Effector CD8-positive, alpha-beta T cell (primary cell): ENCODE measurements at places on chromosomes 12 and 14.

GRCh38 chr12:107361970-107362369 is 268.6 kb upstream of the CRY1 start:
- DNase-seq = no peak

DNA sequence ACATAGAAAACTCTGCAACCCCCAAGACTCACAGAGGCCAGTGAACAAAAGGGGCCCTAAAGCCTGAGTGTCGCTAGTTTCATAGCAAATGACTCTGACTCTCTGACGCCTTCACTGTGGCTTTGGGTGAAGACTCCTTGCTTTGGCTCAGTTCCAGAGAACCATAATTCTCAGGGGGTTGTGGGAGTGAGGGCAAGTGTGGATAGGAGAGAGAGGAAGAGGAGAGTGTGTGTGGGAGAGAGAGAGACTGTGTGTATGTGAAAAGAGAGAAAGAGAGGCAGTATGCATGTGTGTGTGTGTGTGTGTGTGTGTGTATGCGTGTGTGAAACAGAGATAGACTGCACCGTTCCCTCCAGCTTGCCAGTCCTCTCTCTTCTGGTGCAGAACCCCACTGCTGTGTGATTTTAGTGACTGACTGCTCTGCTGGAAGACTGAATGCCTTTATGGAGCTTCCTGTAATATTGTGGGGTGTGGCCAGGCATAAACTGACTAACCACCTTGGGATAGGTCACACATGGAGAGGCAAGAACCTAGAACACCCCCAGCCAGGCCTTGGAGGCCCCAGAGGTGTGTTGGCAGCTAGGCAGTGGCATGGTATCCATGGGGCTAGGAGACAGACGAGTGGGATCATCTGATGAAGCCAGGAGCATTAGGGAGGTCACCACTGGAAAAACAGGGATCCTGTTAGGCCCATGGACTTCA is 45.9 kb upstream of the STXBP6 start:
- DNase-seq = no peak

DNA sequence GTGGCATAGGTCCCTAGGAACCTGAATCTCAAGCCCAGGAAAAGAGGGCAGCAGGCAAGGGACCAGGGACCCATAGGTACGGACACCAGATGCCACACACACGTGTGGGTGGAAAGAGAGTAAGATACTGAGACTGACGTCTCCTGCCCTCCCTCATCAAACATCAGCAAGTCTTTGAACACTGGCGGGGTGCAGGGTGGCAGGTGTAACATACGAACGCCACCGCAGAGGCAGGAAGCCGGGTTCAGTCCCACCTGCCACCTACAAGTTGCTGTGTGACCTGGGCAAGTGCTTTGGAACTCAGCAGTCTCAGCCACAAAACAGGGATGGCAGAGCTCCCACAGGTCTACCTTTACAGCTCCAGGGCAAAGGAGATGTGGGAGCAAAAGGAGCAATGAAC is 11.1 kb downstream of the ACTN1 start:
- DNase-seq = peak; percentile 56

DNA sequence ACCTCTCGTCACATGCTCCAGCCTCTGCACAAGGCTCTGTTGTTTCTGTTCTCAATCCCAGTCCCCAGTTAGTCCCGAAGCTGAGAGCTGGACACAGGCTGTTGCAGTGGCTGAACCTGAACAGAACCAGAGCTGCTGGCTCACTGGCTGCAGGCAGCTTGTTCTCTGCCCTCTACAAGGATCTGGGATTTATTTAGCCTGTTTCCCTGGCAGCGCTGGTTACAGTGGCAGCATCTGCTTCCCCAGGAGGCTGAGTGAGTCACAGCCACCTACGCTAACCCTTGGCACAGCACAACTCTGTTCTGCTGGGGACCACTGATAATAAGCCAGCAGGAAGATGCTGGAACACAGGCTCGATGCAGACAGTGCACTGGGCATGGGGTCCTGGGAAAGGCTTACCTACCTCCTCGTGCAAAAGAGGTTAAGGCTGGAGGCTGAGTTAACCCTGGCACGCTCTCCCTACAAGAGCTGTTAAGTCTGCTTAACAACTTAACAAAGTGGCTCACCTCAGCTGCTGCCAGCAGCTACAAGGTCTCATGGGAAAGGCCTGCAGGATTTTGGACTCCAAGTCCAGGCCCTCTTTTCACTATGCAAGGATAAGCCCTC is 299.6 kb downstream of the PCNX1 start:
- no peak for DNase-seq

DNA sequence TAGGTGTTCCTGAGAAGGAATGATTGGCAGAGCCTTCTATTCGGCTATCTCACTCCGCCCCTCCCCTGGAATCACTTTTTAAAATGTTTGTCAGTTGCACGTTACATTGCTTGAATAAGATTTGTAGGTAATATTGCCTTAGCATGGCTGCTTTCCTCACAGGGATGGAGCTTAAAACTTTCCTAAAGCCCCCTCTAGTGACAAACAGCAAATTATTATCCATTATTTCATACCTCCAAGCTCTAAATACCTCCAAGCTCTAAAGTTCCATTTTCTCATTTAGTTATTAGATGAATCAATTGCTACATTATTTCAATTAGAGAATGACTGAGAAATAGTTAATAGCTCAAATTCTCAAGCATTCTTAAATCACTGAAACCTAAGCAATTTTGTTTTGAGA is 5.1 kb upstream of the SPATA7 start:
- no peak for DNase-seq

GRCh38 chr12:101857043-101857558 is 20.3 kb upstream of the DRAM1 start:
- no peak for DNase-seq

- no peak for DNase-seq
These were observed 4.6 kb upstream of the SBNO1 start for GRCh38 chr12:123369229-123369628.

- DNase-seq = no peak
These were observed 27.5 kb upstream of the HNF1A start for GRCh38 chr12:120950807-120951206.

DNA sequence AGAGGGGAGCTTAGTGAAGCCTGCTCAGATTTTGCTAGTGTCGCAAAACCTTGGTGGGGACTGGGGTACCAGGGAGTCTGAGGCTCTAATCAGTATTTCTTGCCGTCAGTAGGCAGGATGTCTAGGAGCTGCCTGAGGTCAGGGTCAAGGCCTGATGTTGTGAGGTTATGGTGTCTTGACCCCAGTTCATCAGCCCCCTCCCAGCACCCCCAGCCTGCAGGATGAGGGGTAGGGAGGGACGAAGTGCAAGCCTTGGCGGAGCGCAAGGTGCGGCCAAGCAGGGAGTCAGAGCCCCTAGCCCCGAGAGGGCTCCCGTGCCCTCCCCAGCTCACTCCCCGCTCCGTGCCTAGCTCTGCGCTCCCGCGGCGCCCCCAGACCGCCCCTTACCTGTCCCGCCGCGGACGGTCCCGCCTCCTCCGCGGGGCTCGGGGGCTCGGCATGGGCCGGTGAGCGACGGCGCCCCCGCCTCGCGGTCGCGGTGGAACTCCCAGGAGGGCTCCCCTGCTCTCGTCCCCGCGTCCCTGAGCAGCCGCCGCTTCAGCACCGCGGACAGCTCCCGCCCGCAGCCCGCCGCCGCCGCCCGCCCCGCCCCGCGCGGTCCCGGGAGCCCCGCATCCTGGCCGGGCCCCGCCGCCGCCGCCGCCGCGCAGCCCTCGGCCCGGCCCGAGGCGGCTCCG is 347 bp downstream of the SYNDIG1L start:
- peak; percentile 12 for DNase-seq

GRCh38 chr12:61821381-61821780 is 438.8 kb upstream of the USP15 start:
- no peak for DNase-seq

- DNase-seq = no peak
These were observed 37.7 kb downstream of the CCDC177 start for GRCh38 chr14:69536971-69537370.

- DNase-seq = no peak
These were observed 601 bp downstream of the MDGA2 start for GRCh38 chr14:47674543-47675465.

GRCh38 chr12:5444520-5444919 is 12.6 kb downstream of the NTF3 start:
- DNase-seq = no peak

DNA sequence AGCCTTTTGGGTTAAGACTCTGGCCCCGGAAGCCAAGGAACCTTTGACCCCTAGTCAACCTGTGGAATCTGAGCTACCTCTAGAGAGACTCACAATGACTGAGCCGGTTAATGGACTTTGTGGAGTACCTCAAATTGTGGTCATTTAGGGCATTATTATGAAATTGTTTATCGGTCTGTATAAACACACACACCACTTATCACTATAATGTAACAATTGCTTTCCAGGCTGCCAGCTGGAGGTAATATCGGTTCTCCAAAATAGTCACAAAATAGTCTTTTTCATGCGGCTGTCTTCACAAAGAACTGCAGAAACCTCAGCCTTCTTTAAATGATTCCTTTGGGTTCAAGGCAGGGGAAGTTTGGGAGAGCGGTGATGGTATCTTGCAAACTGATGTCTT is 144.2 kb downstream of the DACT1 start:
- no peak for DNase-seq

- DNase-seq = no peak
These were observed 18.9 kb upstream of the TOMM20L start for GRCh38 chr14:58376791-58377190.

- DNase-seq = no peak
These were observed 9.5 kb upstream of the BDKRB1 start for GRCh38 chr14:96246539-96246847.
